K562 (cell line): ENCODE measurements at places on chromosomes 11 and 22. TPM values are rescaled to one million over a fixed set of nuclear protein-coding genes. Genes with fewer than 3 reads are reported as not detected.
A peak's percentile ranks its signal among the peaks of the same experiment; 100 is the strongest.

- H3K4me1 ChIP-seq: peaks cover 19% of the 10 kb centered on the region
- no peaks in the 10 kb centered on the region for H3K27me3 ChIP-seq
- no peak overlapping the region for H3K4me3 ChIP-seq
- DNase-seq: no peak
- H3K27ac ChIP-seq: no peak overlapping the region
Observed at GRCh38 chr22:49446145-49446758, 381.4 kb downstream of the BRD1 start.

GRCh38 chr22:43533156-43533530 is 121.3 kb downstream of the MPPED1 start:
- no peak for DNase-seq
- H3K36me3 ChIP-seq: no peaks in the 10 kb centered on the region
- no peaks in the 10 kb centered on the region for H3K4me1 ChIP-seq
- no peak overlapping the region for H3K4me3 ChIP-seq

The SRPRA gene
- total RNA-seq: 108 and 112 TPM in 2 replicates

The PIK3IP1 gene
- total RNA-seq: 1.3 TPM in 2 replicates

- DNase-seq: no peak
- H3K4me3 ChIP-seq: peak overlapping the region; percentile 70
- no peaks in the 10 kb centered on the region for H3K27me3 ChIP-seq
- no peaks in the 10 kb centered on the region for H3K36me3 ChIP-seq
- peaks cover 43% of the 10 kb centered on the region for H3K4me1 ChIP-seq
Observed at GRCh38 chr11:96342014-96342960, 708 bp downstream of the MAML2 start.

The CDC42EP1 gene
- 62.8 and 70.2 TPM in 2 replicates for total RNA-seq

- no peak overlapping the region for H3K27ac ChIP-seq
- H3K4me1 ChIP-seq: no peaks in the 10 kb centered on the region; the same call in 2 of the 3 replicates
- no peak overlapping the region for H3K4me3 ChIP-seq
- no peaks in the 10 kb centered on the region for H3K27me3 ChIP-seq
- no peak for DNase-seq
- H3K36me3 ChIP-seq: no peaks in the 10 kb centered on the region
Observed at GRCh38 chr11:96203567-96204365, 139.2 kb downstream of the MAML2 start.

The CSF2RB gene
- 0.60 and 1.0 TPM in 2 replicates for total RNA-seq

GRCh38 chr22:29152045-29152953 is 53.4 kb upstream of the EMID1 start:
- peaks cover 14% of the 10 kb centered on the region for H3K4me1 ChIP-seq
- H3K27ac ChIP-seq: peak overlapping the region; percentile 94
- H3K27me3 ChIP-seq: no peaks in the 10 kb centered on the region

The ADORA2A gene
- 0.66 and 0.98 TPM in 2 replicates for total RNA-seq

GRCh38 chr11:92048415-92048814 is 176.2 kb upstream of the FAT3 start:
- no peak for DNase-seq
- no peak overlapping the region for H3K4me3 ChIP-seq
- no peak overlapping the region for H3K27ac ChIP-seq

DNA sequence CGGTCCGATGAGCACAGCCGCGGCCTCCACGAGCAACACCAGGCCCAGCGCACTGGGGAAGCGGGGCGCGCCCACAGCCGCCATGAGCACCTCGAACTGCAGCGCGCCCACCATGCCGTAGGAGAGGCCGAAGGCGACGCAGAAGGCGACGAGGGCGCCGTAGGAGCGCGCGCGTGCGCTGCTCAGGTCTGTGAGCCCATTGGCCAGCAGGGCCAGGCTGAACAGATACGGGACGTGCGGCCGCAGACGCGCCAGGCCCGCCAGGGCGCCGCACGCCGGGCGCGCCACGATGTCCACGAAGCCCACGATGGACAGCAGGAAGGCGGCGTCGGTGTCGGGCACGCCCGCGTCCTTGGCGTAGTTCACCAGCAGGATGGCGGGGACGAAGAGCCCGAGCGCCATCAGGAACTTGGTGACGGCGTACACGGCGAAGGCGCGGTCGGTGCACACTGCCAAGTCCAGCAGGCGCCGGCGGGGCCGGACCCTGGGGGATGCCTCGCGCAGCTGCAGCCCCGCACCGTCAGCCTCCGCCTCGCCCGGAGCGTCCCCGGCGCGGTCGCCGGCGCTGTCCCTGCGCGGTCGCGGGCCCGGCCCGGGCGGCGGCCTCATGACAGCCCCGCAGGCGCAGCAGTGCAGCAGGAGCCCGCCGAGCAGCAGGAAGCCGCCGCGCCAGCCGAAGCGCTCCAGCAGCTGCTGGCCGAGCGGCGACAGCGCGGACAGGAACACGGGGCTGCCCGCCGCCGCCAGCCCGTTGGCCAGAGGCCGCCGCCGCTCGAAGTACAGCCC is 2.9 kb downstream of the SLC16A8 start:
- DNase-seq: no peak
- no peaks in the 10 kb centered on the region for H3K36me3 ChIP-seq
- no peak overlapping the region for H3K4me3 ChIP-seq
- H3K4me1 ChIP-seq: peaks cover 42% of the 10 kb centered on the region
- 0 out of 3 replicates have a peak, but pooled peaks cover 2% of the 10 kb centered on the region for H3K27me3 ChIP-seq

GRCh38 chr22:46281866-46282678 is 14.3 kb downstream of the TTC38 start:
- DNase-seq: no peak
- peaks cover 4% of the 10 kb centered on the region; the same call in 1 of the 2 replicates for H3K4me1 ChIP-seq
- peaks cover 75% of the 10 kb centered on the region for H3K36me3 ChIP-seq
- H3K4me3 ChIP-seq: no peak overlapping the region
- no peaks in the 10 kb centered on the region for H3K27me3 ChIP-seq

- H3K4me3 ChIP-seq: no peak overlapping the region
- H3K27me3 ChIP-seq: no peaks in the 10 kb centered on the region
- H3K4me1 ChIP-seq: no peaks in the 10 kb centered on the region
- no peak for DNase-seq
- no peaks in the 10 kb centered on the region for H3K36me3 ChIP-seq
Observed at GRCh38 chr11:89321401-89321800, 143.7 kb downstream of the TYR start.

- H3K36me3 ChIP-seq: peaks cover 54% of the 10 kb centered on the region
- DNase-seq: no peak
- no peak overlapping the region for H3K27ac ChIP-seq
- peaks cover 34% of the 10 kb centered on the region for H3K4me1 ChIP-seq
Observed at GRCh38 chr11:68686486-68686885, 2.1 kb downstream of the GAL start.

- H3K4me3 ChIP-seq: no peak overlapping the region
- no peak for DNase-seq
- H3K27ac ChIP-seq: no peak overlapping the region
- no peaks in the 10 kb centered on the region for H3K36me3 ChIP-seq
- no peaks in the 10 kb centered on the region; the same call in 1 of the 2 replicates for H3K27me3 ChIP-seq
Observed at GRCh38 chr11:721247-721740, 15.3 kb downstream of the EPS8L2 start.

DNA sequence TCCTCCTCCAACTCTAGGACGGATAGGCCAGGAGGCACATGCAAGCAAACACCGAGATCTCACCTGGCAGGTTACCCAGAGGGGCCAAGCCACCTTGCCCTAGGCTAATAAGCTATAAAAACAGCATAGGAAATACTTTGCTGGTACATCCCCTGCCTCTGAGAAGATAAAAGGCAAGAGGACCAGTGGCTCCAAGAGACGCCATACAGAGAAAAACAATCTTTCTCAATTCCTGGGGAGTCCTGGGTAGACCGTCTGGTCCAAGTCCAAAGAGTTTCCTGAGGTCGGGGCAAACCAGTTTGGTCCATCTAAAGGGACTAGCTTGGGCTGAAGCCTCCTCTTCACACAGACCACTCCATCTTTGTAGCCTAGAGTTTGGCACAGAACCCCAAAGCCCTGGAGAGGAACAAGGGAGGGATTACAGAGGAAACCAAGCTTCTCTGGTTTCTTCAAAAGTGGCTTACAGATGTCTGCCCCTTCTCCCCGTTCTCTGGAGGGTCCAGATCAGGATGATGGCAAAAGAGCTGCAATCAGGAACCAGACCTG is 40.4 kb downstream of the NUMA1 start:
- no peaks in the 10 kb centered on the region for H3K27me3 ChIP-seq
- DNase-seq: no peak
- peaks cover 16% of the 10 kb centered on the region for H3K36me3 ChIP-seq

DNA sequence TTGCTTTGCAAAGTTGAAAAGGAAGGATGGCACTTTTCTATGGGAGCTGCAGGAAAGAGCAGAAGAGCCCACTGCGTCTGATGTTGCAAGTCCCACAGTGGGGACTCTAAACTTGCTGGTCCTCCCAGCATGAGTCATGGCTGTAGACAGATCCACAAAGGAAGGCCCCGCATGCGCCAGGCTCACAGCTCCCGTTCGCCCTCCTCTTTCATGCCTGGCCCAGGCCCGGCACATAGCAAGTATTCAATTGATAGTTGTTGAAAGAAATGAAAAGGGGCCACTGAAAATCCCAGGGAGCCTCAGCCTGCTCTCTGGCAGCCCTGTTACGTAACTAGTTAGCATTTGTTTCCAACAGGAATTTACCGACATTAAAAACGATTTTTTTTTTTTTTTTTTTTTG is 18.9 kb downstream of the AP1B1 start:
- peak overlapping the region; percentile 44; the same call in 2 of the 3 replicates for H3K27ac ChIP-seq
- H3K4me3 ChIP-seq: no peak overlapping the region

The HPX gene
- 1.2 and 1.4 TPM in 2 replicates for total RNA-seq

DNA sequence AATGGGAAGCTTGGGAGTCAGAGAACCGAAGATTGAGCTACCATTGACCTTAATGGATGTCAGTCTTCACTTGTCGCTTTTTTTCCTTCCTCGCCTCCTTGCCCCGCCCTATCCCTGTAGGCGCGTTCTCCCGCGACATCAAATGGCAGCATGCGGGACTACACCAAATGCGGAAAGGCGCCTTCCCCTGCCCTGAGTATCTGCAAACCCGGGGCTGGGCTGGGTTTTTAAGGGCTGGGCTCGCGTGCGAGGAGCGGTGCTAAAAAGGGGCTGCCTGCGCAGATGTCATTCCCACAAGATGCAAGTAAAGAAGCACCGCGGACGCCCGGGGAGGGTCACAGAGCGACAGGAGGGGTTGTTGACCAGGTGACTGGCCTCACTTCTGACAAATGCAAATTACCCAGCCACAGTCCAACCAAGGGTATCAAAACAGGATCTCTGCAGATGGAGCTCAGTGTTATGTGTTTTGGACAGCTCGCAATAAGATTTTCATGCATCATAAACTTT is 4.7 kb upstream of the FAM111B start:
- peak; percentile 17 for DNase-seq
- H3K4me1 ChIP-seq: peaks cover 10% of the 10 kb centered on the region

The TRIM48 gene
- not detected in 2 replicates for total RNA-seq

- H3K4me1 ChIP-seq: peaks cover 24% of the 10 kb centered on the region
- no peaks in the 10 kb centered on the region; the same call in 2 of the 3 replicates for H3K36me3 ChIP-seq
- H3K27me3 ChIP-seq: no peaks in the 10 kb centered on the region
- H3K4me3 ChIP-seq: no peak overlapping the region
Observed at GRCh38 chr22:42280140-42280539, 9.7 kb upstream of the TCF20 start.

DNA sequence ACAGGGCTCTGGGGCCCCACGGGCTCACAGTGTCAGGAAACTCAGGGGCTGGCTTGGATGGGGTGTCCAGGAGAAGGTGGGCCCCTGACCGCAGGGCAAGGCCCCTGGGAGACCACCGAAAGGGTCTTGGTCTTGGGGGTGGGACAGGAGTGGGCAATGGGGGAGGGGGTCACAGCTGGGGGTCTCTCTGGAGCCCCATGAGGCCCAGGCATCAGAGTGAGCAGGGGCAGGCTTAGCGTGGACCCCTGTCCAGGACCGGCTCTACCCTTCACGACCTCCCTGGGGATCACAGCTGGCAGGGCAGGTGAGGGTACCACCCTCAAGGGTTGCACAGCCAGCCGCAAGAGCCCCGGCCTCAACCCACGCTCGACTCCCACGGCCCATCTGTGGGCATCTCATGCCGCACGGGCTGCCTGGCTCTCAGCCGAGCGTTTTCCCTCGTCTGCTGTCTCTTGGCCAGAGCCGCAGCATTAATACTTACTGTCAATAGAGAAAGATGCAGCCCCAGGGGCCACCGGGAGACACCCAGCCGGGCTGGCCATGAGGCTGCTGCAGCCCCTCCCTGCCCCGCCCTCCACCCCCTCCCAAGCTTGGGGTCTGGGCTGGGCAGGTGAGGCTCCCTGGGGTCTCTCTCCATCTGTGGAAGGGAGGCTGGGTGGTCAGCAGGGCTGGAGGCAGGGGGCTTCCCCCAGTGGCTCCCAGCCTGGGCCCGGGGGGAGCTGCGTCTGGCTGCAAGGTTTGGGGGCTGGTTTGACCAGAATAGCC is 662 bp downstream of the MUC5B start:
- DNase-seq: no peak
- no peak overlapping the region for H3K4me3 ChIP-seq
- no peaks in the 10 kb centered on the region for H3K36me3 ChIP-seq
- no peaks in the 10 kb centered on the region; the same call in 2 of the 3 replicates for H3K27me3 ChIP-seq
- H3K4me1 ChIP-seq: peaks cover 78% of the 10 kb centered on the region

GRCh38 chr11:87255589-87255988 is 217.9 kb downstream of the TMEM135 start:
- H3K4me3 ChIP-seq: no peak overlapping the region
- no peaks in the 10 kb centered on the region for H3K36me3 ChIP-seq
- no peaks in the 10 kb centered on the region for H3K27me3 ChIP-seq
- DNase-seq: no peak
- H3K4me1 ChIP-seq: 0 out of 3 replicates have a peak, but pooled peaks cover 3% of the 10 kb centered on the region

The LYVE1 gene
- 0.13 and 0.27 TPM in 2 replicates for total RNA-seq

The DNAJB7 gene
- total RNA-seq: not detected in 2 replicates

The TCIRG1 gene
- total RNA-seq: 96.4 and 108 TPM in 2 replicates

The OR51E1 gene
- total RNA-seq: not detected in 2 replicates

The SORL1 gene
- 0.60 and 0.66 TPM in 2 replicates for total RNA-seq

The PHOX2A gene
- not detected in 2 replicates for total RNA-seq

DNA sequence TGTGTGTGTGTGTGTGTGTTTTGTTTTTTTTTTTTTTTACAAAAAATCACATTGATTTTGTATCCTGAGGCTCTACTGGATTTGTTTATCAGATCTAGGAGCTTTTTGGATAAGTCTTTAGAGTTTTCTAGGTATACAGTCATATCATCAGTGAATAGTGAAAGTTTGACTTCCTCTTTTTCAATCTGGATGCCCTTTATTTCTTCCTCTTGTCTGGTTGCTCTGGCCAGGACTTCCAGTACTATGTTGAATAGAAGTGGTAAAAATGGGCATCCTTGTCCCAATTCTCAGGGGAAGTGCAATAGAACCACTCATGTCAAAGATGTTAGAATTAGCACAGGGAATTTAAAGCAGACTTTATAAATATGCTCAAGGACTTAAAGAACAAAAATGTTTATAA is 32.6 kb upstream of the PRDM11 start:
- no peak overlapping the region for H3K27ac ChIP-seq
- no peaks in the 10 kb centered on the region for H3K4me1 ChIP-seq
- H3K27me3 ChIP-seq: no peaks in the 10 kb centered on the region
- H3K4me3 ChIP-seq: no peak overlapping the region
- DNase-seq: no peak

GRCh38 chr11:61973476-61974162 is 6.2 kb upstream of the FTH1 start:
- H3K4me1 ChIP-seq: peaks cover 42% of the 10 kb centered on the region
- H3K27ac ChIP-seq: peak overlapping the region; percentile 92
- H3K27me3 ChIP-seq: no peaks in the 10 kb centered on the region
- H3K36me3 ChIP-seq: no peaks in the 10 kb centered on the region
- peak; percentile 15 for DNase-seq

DNA sequence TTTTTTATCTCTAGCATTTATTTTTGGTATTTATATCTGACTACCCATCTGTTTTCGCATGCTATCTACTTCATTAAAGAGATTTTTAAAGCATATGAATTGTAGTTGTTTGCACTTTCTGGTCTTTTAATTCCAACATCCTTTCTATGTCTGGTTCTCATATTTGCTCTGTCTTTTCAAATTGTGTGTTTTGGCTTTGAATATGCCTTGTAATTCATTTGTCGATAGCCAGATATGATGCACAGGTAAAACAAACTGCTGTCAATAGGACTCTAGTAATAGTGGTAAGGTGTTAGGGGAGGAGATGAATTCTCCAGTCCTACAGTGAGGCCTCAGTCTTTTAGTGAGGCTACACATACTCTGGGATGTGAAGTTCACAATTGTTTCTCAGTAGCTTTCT is 530.8 kb upstream of the CCDC179 start:
- H3K27me3 ChIP-seq: no peaks in the 10 kb centered on the region
- H3K27ac ChIP-seq: no peak overlapping the region
- DNase-seq: no peak
